Stimulated activated CD4-positive, alpha-beta T cell treated with anti-CD3 and anti-CD28 coated beads, TNF-alpha, amount 100 ng/mL, for 4 hours (primary cell): ENCODE measurements at places on chromosomes 7 and 10.

- DNase-seq, result no peak
These were observed 9.7 kb downstream of the RBP3 start for GRCh38 chr10:47357911-47358310.

- DNase-seq, result no peak
These were observed 17.3 kb downstream of the CAMK2B start for GRCh38 chr7:44307905-44308595.

DNA sequence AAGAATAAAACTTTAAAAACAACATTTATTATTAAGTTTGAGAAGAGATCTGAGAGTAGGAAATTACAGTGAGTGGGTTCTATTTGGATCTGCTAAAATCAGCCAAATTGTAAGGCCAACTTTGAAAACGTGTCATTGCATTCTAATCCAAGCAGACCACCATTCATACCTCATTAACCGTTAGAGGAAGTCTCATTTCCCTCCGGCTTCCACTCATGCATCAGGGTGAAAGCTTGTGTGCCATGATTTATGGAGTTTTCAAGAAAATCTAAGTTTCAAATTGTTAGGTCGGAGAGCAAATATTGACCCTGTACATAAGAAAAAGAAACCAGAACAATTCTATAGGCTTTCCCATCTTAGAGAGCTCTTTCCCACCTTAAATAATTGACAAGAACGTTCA lies 166.6 kb upstream of the NRG3 start:
- DNase-seq, result no peak

DNA sequence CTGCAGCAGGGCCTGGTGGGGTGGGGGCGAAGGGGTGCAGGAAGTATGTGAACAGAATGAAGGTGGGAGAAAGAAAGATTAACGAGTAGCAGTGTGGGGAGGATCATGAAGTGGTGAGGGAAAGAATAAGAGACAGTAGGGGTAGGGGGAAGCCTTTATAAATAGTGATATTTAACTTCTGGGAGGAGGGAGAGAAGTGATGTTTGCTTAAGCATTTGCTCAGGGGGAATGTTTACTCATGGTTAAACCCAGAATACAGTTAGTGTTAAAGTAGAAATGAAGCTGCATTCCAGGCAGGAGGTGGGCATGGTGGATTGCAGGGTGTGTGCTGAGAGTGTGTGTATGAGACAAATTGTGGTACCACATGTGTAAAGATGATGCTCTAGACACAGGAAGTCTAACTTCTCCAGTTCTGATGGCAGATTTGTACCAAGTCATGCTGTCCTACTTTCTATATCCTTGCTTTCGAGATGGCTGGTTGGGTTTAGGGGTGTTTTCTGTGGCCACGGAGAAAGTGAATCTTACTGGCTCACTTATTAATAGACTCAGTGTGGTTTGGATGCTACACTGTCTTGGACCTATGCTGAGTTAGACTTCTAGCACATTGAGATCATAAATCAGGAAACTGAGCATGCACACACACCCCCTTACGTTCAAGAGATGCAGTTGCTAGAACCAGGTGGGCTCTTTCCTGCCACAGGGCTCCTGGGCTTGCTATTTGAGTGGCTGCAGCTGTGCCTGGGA lies 10.6 kb upstream of the DNMBP start:
- no peak for DNase-seq

DNA sequence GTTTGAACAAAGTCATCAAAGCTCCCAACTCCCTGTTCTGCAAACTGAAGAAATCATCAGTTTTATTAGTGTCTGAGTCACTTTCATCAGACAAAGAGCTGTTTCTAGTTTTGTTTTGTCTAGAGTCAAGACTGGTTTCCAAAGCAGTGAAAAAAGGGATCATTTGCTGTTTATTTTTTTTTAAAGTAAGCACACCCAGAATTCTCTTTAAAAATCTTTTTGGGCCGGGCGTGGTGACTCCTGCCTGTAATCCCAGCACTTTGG lies 972.0 kb upstream of the CELF2 start:
- no peak for DNase-seq

DNA sequence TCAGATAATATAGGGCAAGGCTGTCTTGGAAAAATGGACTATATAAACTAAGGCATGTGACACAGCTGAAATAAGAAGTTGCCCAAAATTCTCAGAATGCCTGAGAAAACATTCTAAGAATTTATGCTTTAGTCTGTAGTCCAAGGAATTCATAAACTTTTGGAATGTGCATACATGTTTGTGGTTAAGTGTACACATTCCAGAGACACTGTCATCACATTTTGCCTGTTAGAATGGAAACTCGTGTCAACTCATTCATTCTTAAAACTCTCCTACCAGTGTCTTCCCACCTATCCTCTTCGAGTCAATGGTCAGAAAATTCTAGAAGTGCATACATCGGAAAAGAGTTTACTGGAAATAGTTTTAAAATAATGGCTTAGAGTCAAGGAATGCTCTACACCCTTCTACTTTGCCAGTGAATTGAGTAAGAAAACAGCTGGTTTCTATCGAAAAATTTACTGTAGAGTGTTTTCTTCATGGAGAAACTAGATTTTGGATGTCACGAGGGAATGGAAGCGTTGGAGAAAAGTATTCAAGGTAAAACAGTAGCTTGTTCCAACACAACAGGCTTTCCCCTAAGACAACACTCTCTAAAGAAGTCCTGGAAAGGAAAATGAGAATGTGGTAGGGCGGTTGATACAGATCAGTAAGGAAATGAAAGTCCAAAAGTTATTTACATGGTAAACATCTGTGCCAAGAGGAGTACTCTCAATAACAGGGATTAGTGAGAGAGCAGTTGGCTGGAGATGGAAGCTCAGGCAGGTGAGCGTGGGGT lies 1177.6 kb upstream of the C7orf33 start:
- DNase-seq, result no peak

DNA sequence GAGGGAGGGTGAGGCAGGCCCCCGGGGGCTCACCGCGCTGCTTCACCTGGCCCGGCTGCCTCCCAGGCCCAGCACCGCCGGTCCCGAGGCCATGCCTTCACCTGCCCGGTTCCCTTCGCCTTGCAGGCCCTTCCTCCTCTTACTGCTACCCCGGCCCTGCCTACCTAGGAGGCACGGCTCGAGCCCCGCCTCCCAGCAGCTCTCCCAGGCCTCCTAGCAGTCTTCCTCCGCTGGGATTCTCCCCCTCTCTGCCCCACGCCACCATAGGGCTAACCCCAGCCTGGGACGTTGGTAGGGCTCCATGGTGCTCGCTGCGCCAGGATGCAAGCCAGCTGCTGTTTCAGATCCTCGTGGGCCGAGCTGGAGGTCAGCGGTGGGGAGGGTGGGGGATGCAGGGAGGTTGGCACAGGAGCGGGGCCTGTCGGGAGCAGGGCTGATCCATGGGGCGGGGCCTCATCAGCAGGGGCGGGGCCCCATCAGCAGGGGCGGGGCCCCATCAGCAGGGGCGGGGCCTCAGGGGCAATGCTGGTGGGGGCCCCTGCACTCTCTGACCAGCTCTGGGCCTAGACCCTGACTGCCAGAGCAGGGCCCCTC lies 63.3 kb downstream of the RASGEF1A start:
- DNase-seq, result no peak

DNA sequence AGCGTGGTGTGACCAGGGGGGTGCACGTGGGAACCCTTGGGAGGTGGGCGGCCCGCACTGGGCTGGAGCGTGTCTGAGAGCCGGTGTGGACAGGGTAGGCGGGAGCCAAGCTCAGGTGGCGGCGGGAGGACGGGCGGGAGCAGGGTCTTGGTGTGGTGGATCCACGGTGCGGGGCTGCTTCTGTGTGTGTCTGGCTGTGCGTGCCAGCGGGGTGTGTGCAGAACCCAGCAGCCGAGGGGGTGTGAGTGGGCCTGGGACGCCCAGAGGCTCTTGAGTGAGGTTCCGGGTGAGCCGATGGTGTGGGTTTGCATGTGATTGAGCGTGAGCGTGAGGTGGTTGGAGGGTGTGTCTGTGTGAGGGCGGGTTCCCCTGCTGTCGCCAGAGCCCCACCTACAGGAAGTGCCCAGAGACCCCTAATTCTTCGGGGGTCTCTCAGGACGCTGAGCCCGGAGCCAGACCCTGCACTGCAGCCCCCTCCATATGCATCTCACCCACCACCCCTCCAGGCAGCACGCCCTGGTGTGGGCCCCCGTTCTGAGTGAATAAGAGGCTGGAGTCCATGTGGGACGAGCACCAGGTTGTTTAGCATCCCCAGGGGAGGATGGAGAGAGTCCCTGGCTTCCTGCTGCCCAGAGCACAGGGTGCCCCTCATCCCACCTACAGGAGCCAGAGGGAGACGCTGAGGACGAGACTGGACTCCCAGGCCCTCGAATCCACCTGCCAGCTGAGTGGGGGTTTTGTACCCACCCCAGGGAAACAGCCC lies 78.2 kb downstream of the ELFN1 start:
- DNase-seq, result no peak

- no peak for DNase-seq
These were observed 132.6 kb downstream of the NRBF2 start for GRCh38 chr10:63265683-63266235.

- DNase-seq, result no peak
These were observed 95.3 kb downstream of the KAT6B start for GRCh38 chr10:74921744-74922143.

GRCh38 chr10:95287281-95287680 lies 3.5 kb downstream of the PDLIM1 start:
- DNase-seq, result no peak

GRCh38 chr10:73635781-73636180 lies 5.5 kb downstream of the MYOZ1 start:
- no peak for DNase-seq

GRCh38 chr7:73606801-73607691 lies 17.3 kb downstream of the MLXIPL start:
- DNase-seq, result peak; percentile 49

DNA sequence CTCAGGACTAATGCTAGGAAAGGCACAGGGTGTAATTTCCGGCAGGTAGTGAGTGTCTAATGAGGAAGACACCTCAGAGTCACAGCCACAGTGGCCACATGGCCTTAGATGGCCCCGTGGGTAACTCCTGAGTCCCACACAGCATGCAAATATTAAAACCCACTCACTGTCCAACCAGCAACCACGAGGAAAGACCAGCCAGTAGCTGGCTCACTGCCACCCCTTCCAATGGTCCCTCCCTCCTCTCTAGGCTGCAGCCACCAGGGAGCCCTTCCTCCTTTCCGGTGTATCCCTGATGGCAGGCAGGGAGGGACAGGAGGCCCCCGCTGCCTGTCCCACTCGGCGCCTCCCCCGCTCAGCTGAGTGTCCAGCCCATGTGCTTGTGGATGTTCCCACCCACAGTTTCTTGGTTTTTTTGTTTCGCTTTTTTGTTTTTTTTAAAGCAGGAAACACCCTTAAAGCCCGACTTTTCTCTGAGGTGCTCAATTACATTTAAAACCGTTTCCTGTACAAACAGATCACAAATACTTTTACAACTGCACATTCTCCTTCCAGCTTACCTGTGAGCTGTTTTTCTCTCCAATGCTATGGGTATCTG lies 9.2 kb downstream of the BNIP3 start:
- DNase-seq, result peak; percentile 15

DNA sequence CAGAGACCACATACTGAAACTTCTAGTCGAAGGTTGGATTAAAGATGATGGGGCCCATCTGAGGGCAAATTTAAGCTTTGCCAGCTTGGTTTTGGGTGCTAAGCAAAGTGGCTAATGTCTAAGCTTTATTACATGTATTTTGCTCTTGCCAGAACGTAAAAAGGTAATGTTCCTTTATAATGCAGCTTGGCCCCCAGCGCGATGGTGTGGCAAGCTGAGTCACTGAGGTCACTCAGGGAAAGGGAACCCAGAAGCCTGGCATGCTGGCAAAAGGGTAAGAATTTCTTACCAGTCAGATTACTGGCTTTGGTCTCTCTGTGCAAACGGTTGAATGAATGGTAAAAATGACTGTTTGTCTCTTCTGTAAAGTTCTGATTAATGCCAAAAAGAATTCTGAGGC lies 158.3 kb upstream of the KCND2 start:
- DNase-seq, result no peak

- DNase-seq, result no peak
These were observed 10.8 kb upstream of the GALNT11 start for GRCh38 chr7:152014722-152015121.

DNA sequence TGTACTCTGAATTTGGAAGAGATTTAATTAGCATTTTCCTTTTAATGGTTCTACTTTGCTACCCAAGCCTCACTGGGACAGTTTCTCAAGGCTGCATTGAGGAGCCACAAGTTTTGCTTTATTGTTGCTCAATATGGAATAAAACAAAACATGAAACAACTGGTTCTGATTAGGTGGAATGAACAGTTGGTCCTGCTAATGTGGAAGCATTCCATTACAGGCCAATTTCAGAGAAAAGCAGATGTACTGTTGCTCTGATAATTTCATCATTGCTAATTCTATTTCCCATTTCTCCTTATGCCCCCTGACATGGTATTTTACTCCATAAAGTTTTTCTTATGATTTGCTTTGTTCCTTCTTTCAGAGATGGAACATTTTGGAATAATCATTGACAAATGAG lies 66.0 kb upstream of the PAPSS2 start:
- DNase-seq, result no peak

- DNase-seq, result no peak
These were observed 2.8 kb upstream of the COL1A2 start for GRCh38 chr7:94391726-94392392.

DNA sequence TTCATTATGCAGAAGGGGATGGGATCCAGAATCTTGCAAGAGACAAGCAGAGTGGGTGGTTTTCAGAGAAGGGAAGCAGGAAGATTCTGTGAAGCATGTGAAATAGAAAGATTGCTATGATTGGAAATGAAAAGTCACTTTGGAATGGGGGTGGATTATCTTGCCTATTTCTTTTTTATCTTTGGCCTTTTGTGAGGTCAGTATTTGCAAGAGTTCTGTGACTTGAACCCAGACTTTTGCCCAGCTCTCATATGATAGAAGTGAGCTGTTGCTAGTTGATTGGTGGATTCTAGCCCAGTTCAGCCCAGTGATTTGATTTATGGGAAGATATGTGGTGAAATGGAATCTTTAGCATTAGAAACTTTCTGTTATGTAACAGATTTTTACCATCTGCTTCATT lies 17.1 kb downstream of the ENTPD7 start:
- DNase-seq, result no peak

DNA sequence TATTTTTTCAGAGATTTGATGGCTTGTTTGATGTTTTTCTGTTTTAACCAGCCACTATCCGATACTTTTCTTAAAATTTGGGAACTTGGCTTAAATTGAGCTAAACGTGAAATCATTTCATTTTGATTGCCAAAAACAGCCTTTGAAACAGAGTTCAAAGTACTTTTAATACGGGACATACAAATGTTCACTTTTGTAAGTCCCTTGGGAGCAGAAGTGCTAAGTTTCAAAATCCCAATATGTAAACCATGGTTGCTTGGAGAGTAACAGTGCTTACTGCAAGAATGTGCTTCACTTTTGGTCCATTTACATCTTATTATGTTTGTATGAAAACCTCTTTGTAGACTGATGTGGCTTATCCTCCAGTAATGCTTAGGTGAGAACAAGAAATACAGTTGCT lies 10.9 kb downstream of the PNPLA8 start:
- no peak for DNase-seq

- DNase-seq, result no peak
These were observed 195.8 kb upstream of the HABP2 start for GRCh38 chr10:113356794-113357680.

DNA sequence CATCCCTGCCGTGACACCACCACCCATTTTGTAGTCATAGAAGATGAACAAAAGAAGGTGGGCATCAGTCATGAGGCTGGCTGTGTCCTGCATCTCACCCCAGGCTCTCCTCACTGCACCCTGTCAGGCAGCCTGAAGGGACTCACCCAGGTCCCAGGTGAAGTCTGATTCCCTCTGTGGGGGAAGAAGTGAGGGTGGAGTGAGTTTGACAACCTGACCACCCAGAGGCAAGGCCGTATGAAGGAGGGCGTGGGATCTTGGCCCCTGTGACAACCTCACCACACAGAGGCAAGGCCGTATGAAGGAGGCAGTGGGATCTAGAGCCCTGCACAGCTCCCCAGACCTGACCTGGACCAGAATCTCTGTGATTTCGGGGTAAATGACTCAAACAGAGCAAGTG lies 152.5 kb downstream of the DIP2C start:
- DNase-seq, result no peak
